H9 (cell line): ENCODE measurements at places on chromosomes 11 and 22. TPM values are rescaled to one million over a fixed set of nuclear protein-coding genes. Genes with fewer than 3 reads are reported as not detected.

DNA sequence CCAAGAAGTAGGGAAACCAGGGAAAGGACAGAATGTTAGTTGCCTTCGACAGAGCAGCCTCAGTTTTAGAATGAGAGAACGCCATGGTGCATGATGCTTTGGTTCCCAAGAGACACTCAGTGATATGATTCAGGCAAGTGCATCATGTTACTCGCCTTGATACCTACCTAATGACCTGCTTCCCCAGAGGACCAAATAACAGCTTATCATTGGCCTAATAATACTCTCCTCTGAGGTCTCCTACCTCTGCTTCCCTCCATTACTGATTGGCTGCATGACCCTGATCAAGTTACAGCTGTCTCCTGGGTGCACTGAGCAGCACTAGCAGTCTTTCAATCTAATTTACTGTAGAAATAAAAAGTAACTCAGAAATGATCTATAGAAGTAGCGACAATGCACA, 979.7 kb upstream of the FAT3 start:
- no peak for DNase-seq

DNA sequence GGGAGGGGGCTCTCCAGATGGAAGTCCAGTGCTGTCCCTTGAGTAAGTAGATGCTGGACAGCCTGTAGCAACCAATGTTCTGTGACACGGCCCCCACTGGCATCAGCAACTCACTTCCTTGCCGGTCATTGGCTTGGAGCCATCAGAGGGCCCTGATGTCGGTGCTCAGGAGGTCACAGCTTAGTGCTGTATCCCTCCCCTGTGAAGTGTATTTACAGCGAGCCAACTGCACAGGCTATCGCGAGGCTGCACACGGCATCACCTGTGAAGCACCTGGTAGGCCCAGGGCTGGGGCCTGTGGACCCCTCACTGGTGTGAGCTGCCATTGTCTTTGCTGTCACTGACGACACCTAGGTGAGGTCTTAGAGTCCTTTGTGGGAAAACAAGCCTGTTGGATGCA, 13.4 kb upstream of the ACR start:
- DNase-seq: no peak

- DNase-seq: no peak
Observed at GRCh38 chr22:24519496-24519895, 24.4 kb downstream of the UPB1 start.

TP53AIP1 gene
- not detected in 2 replicates for total RNA-seq

DNA sequence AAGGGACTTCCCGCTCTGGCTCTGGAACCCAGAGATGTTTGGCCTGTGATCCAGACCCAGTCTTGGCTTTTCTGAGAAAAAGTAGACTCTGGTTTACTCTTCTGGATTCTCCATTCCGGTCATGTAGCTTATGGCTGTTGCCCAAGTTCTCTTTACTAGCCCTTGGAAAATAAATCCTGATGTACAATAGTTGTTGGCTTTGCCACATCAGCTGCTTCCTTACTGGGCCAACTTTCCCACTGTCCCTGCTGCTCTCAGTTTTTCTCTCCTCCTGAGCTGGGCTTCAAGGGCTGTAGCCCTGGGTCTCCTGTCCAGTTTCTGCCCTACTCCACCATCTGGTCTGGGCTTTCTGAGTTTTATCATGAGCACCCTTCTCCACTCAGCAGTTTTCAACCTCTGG, 12.5 kb downstream of the PATZ1 start:
- DNase-seq: no peak

DNA sequence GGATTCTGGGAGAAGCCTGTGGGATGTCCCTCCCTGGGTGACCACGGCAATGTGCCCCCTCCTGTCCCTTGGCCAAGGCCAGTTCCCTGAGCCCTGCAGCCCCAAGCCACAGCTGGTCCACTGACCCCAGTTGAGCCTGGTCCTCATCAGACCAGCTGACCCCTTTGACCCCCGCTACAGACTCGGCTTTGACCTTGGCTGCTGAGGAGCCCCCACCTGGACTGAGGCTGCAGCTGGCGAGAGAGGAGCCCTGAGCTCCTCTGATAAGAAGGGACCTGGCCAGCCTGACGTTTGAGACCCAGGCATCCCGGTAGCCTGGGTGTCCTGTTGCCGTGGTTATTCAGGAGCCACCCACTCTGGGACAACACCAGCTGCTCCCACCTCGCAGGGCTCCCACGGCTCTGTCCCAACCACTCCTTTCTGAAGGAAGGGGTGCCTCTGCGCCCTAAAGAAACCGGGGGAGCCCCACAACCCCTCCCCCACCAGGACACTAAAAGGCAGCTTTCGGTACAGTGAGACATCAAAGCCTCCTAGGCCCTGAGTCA, 3.0 kb downstream of the ASCL2 start:
- DNase-seq: no peak

CCDC116 gene
- 0.22 and 0.63 TPM in 2 replicates for total RNA-seq

UPK2 gene
- 0.24 and 0.33 TPM in 2 replicates for total RNA-seq

GRCh38 chr11:68013611-68014156, 3.6 kb downstream of the ALDH3B1 start:
- DNase-seq: no peak

PLEKHB1 gene
- total RNA-seq: 34.0 and 37.1 TPM in 2 replicates

TMEM132A gene
- 84.5 and 95.5 TPM in 2 replicates for total RNA-seq

DNA sequence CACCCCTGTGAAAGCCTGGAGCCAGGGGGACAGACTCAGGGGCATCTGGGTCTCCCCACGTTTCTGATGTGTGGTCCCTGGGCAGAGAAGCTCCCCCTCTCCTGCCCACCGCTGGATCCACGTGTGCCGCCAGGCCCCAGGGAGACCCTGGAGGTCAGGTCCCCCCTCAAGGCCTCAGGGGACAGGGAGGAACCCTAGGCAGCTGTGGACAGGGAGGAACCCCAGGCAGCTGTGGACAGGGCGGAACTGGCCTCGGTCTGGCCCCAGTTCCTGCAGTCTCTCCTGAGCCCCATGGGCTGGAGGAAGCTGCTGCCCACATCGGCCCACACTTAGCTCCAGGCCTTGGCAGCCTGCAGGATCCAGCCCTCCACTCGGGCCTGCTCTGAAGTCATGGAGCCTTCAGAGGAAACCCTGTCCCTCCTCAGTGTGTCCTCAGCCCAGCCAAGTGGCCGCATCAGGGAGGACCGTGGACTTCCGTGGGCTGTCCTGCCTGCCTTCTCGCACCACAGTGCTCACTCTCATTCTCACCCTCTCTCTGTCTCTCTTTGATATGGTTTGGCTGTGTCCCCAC, 127.7 kb downstream of the BRD1 start:
- no peak for DNase-seq

ABCC8 gene
- 2.4 and 3.2 TPM in 2 replicates for total RNA-seq

GRCh38 chr11:95304777-95305176, 73.8 kb upstream of the SESN3 start:
- no peak for DNase-seq

DNA sequence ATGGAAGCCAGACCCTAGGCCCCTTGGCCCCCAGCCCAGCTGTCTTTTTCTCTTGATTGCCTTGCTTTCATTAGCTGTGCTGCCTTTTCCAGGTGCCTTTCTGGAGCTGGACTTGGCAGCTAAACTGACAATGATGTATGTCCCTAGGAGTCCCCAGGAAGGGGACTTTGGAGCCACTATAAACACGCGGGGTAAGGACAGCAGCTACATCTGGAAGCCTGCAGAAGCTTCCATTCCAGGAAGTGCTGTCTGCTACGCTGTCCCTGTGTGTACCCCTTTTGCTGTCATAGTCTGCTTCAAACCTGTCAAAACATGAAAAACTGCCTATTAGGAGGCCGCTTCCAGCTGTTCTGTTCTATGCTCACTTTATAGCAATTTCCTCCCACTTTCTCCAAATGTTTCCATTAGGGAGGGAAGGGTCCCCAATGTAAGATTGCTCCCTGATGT, 153.3 kb upstream of the RAG2 start:
- DNase-seq: no peak

- no peak for DNase-seq
Observed at GRCh38 chr11:85348945-85349344, 278.2 kb downstream of the DLG2 start.

- DNase-seq: peak; percentile 14
Observed at GRCh38 chr11:67060111-67060522, 3.5 kb downstream of the RHOD start.

DNA sequence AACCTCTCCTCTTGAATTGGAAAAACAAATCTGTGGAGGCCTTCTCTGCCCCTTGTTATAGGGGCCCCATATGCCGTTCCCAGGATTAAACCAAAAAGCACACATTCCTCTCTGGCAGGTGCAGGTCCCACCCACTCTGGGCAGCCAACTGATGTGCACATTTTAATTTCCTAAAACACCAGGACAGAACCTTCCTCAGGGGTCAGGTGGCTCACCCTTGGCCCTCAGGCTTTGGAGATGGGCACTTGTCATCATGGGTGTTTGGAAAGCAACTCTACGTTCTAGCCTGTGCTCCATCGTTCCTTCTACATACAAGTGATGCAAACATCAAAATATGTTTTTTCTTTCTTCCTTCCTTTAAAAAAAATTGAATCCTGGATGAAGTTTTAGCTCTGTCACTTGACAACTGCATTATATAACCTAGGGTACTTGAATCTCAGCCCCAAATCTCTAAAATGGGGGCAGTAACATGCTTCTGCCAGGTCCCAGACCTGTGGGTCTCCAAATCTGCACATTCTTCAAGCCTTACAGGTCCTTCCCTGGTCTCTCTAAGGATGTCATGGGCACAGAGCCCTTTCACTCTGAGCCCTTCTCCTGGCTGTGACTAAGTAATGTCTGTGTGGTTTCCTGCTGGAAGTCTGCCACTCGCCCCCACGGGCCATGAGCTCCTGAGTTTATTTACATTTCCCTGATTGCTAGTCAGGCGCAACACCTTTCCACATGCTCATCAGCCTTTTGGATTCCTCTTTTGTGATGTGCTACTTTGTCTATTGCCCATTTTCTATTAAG, 43.8 kb downstream of the KCNQ1OT1 start:
- DNase-seq: no peak

GRCh38 chr11:96338910-96339705, 3.9 kb downstream of the MAML2 start:
- DNase-seq: peak; percentile 36

- peak; percentile 23 for DNase-seq
Observed at GRCh38 chr22:36237462-36238372, 1.6 kb downstream of the APOL2 start.

CPT1A gene
- 6.1 and 7.5 TPM in 2 replicates for total RNA-seq

GRCh38 chr22:30823015-30823370, 128.3 kb downstream of the OSBP2 start:
- peak; percentile 50 for DNase-seq
